ENCODE measurements at places on chromosomes 12 and 14.

DNA sequence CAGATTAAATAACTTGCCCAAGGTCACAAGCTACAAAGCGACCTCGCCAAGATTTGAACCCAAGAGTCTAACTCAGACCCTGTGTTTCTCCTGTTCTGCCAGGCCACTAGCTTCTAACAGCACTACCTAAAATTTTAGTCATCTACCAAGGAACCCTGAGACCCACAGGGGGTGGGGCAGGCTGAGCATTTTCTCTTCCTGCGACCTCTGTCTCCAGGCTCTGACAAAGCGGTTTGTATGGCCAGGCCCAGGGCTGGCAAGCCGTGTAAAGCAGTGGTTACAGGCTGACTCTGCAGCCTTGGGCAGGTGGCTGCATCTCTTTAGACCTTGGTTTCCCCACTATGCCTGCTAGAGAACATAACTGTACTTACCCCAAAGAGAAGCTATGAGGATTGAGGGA, 5.3 kb downstream of the VDR start:
- DNase-seq = no peak

- no peak for DNase-seq
Observed at GRCh38 chr12:132245521-132246101, 83.8 kb downstream of the GALNT9 start.

DNA sequence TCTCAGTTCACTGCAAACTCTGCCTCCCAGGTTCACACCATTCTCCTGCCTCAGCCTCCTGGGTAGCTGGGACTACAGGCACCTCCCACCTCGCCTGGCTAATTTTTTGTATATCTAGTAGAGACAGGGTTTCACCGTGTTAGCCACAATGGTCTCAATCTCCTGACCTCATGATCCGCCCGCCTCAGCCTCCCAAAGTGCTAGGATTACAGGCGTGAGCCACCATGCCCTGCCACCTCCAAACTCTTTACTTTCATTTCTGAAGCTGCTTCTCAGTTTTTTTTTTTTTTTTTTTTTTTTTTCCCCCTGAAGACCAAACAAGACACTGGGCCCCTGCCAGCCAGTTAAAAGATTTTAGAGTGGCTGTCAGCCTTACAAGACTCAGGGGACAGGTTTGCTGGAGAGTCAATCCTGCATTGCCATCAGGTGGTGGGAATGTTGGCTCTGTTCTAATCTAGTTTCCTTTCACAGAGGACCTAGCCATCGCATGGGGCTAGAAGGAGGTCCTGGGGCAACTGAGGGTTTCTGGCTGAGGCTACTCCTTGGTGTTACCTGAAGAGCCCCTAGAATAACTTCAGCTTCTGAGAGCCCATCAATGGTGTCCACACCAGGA, 37.4 kb upstream of the HIGD1C start:
- no peak for DNase-seq

- DNase-seq = no peak
Observed at GRCh38 chr12:103686026-103686425, 99.0 kb downstream of the STAB2 start.

- no peak for DNase-seq
Observed at GRCh38 chr12:30969606-30970395, 43.3 kb downstream of the TSPAN11 start.

GRCh38 chr12:63814146-63814772, 30.2 kb upstream of the SRGAP1 start:
- DNase-seq = no peak

Data from forelimb muscle (tissue), 1 donor.